Stimulated activated CD8-positive, alpha-beta memory T cell treated with anti-CD3 and anti-CD28 coated beads, Interleukin-4, amount 100 ng/mL, for 4 hours (primary cell): ENCODE measurements at places on chromosomes 6 and 20.

DNA sequence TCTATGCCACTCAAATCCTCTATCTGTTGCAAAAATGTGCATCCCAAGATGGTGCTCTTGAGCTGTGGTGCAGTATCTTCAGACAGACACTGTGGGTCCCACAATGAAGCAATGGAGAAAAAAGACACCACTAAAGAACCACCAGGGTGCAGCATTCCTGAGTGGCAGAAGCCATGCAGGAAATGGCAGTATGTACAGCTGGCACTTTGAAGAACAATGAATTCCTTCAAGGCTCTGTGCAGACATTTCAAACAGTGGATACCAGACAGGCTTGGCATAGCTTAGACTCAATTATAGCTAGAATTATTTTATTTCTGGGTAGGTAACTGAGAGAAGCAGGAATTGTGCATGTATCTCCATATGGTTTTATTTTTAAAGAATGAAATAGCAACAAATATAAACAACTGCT lies 24.0 kb upstream of the HDAC2 start:
- no peak for DNase-seq

- no peak for DNase-seq
These were observed 22.7 kb upstream of the MLN start for GRCh38 chr6:33826537-33826936.

GRCh38 chr6:39814236-39814635 lies 22.1 kb downstream of the DAAM2 start:
- no peak for DNase-seq

DNA sequence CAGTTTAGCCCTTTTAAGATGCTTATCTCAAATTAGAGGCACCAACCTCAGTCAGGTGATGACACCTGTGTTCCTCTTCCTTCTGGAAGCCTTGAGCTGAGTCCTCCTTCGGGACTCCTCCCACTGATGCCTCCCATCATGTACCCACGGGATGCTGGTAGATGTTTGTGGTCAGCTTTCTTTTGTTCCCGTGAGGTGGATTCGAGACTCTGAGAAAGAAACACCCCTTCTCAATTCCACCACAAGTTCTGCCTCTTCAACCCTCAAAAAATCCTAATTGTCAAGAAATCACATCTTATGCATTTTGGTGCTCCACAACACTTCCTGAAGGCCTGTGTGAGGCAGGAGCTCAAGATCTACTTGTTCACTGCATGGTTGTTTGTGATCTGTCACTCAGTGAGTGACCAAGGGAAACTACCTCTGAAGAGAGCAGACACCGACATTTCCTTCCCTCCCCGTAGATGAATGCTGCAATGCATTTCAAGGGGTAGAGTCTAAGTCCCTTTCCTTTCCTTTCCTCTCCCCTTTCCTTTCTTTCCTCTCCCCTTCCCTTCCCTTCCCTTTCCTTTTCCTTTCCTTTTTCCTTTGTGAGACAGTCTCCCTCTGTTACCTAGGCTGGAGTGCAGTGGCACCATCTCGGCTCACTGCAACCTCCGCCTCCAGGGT lies 50.5 kb downstream of the PCNA start:
- DNase-seq = no peak

DNA sequence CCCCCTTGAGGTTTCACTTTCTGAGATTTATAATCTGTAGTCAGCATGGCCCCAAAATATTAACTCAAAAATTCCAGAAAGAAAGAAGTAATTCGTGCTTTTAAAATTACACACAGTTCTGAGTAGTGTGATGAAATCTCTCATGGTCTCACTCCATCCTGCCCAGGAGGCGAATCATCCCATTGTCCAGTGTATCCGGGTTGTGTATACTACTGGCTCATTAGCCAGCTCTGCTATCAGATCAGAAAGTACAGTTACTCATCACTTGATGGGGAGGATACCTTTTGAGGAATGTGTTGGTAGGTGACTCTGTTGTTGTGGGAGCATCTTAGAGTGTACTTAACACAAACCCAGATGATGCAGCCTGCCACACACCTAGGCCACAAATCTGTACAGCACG lies 65.2 kb downstream of the CDC5L start:
- no peak for DNase-seq

- no peak for DNase-seq
These were observed 23.3 kb upstream of the NHSL1 start for GRCh38 chr6:138522611-138523010.

- DNase-seq = no peak
These were observed 577 bp upstream of the SLC24A3 start for GRCh38 chr20:19211661-19212468.

DNA sequence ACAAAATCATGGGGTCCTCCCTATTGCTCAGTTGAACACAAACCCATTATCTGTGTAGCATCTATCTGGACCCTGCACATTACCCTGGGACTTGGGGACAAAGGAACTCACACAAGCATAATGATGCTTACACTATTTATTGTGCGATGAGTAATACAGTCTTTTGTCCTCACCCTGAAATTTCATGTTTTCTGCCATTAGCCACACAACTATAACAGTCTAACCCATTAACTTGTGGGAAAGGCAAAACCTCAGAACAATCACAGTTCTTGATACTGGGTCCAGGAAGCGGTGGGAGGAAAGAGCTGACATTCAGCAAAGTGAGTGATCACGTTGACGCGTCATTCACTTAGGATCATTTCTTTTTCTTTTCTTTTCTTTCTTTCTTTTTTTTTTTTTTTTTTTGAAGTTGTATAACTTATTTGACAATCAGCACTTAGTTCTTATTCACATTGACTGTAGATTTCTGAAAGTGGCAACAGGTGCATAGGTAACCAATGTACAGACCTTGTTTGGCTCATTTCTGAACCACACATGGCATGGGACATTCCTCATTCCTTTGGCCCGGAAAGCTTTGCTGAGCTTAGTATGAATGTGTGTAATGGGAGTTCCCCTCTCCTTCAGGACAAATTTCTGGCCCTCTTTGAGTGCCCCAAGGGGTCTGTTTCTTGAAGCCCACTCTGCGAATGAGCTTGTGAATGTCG lies 94.8 kb upstream of the CNKSR3 start:
- no peak for DNase-seq

DNA sequence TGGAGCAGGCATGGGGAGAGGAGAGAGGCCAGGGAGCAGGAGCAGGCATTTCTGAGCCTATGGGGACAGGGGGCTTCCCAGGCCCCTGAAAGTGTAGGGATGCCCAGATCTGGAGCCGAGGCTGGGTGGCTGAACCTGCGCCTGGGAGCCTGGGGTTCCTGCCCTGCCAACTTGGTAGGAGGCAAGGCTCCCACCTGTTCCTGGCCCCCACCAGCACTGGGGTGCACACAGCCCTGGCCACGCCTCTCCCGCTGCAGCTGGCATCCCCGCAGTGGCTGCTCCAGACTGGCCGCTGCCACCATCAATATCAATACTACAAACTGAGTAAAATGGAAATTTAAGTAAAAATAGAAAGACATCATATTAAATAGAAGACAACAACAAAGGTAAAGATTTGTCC lies 684.9 kb upstream of the MAP3K7 start:
- DNase-seq = no peak

- no peak for DNase-seq
These were observed 133.2 kb upstream of the SYNCRIP start for GRCh38 chr6:85775883-85776282.

GRCh38 chr20:32470025-32470861 lies 112.1 kb downstream of the ASXL1 start:
- no peak for DNase-seq

GRCh38 chr6:14848019-14848418 lies 397.9 kb upstream of the JARID2 start:
- no peak for DNase-seq

DNA sequence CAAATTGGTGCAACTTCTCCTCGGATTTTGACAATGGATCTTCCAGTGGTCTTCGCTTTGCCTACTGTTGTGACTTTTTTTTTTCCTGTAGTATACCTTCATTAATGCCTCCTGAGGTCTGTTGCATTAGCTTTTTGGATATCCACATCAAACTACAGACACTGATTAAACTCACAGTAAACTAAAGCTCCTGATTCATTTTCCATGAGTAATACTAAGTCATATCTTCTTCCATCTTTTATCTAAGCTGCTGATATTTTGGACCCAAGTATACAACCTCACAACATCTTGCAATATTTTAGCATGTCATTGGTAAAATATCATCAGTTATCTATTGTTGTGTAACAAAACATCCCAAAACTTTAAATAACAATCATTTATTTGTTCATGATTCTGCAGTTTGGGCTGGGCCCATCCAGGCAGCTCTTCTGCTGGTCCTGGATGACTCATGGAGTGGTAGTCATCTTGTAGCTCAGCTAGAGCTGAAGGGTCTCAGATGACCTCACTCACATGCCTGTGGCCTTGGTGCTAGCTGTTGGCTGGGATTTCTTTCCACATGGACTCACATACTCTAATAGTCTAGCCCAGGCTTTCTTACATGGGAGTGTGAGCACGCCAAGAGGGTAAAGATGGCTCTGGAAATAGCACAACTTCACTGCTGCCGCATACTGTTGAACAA lies 78.3 kb upstream of the SRSF6 start:
- DNase-seq = no peak

DNA sequence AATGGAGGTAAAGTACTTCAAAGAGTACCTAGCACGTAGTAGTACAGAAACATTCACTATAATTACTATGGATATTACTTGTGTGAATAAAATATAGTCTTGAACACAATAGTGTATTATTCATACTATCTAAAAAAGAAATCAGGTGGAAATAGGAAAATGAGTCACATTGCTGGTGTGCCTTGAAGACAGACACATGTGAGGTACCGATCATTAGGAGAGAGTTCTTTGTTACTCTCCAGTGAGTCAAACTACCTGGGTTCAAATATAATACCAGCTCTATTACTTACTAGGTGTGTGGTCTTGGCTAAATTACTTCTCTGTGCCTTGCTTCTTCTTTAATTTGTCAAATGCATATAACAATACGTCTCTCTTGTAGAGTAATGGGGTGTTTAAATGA lies 50.8 kb upstream of the BEND6 start:
- DNase-seq = no peak

DNA sequence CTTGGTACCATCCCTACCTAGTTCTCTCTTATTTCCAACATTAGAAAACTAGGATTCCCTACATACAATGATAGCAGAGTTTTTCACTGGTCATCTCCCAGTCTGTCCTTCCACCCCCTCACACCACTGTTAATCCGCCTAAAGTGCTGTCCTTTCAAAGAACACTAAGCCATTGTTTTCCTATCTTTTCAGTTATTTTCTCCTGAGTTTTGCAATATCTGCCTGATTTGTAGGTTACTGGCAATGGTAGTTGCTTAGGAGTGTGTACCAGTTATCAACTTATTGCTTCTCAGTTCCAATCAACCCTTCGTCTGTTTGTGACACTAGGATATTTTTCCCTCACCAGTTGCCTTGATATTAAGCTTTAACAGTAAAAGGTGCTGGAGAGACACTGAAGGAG lies 135.0 kb downstream of the EPM2A start:
- no peak for DNase-seq

- DNase-seq = no peak
These were observed 174.1 kb downstream of the COL21A1 start for GRCh38 chr6:56073315-56073714.

DNA sequence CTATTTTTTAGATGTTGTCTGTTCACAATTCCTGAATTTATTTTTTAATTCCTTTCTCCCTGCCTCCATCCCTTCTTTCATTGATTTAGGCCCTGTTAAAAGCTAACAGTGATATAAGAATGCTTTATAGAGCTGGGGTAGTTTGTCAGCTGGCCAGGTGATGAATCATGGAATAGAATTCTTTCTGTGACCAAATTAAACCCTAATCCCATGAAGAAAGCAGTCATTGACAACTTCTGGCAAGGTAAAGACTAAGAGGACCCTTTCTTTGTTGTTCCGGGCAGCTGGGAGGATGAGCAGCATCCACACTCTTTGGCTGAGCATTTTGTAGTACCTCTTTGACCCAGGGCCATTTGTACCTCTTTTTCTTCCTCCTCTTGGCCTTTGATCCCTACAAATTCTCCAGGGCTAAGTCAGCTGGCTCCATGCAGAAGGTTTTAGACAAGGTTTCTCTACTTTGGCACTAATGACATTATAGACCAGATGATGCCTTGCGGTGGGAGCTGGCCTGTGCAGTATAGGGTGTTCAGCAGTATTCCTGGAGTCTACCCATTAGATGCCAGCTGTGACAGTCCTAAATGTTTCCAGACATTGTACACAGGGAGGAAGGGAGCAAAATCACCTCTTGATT lies 102.9 kb downstream of the SLX4IP start:
- no peak for DNase-seq

GRCh38 chr20:53575481-53576194 lies 18.0 kb downstream of the ZNF217 start:
- DNase-seq = no peak
